Hematopoietic multipotent progenitor cell treated with erythropoietin and hydrocortisone succinate and interleukin-3 and kit ligand, for 17 days (in vitro differentiated cells): ENCODE measurements at places on chromosomes 5 and 9.

DNA sequence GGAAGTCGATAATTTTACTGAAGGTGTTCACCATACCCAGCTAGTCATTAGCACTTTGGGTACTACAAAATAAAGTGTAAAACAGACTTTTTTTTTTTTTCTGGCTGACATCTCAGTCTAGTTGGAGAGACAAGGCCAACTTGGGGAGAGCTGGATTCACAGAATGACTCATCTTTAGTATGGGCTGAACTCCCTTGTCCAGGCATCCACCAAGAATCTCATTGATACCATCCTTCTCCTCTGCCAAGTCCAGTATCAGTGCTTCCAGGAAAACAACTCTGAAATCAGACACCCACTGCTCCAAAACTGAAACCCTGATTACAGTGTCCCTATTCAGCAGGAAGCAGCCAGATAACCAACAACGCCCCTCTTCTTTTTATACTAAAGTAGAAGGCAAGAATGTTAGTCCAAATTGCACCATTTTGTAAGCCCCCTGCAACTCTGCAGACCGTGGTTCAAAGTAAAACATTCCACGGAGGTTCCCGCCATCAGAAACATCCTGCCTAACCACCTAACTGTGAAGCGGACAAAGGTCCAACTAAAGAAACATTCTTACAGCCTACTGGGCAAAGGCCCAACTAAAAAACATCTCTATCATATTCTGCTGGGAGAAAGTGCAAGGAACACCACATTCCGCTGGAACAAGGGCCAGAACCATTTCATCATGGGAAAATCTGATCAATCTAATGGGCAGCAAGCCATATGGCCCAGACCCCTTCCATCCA is 728.2 kb downstream of the BRINP1 start:
- DNase-seq, result no peak

- no peak for DNase-seq
Observed at GRCh38 chr5:149002053-149002452, 60.8 kb downstream of the SH3TC2 start.

DNA sequence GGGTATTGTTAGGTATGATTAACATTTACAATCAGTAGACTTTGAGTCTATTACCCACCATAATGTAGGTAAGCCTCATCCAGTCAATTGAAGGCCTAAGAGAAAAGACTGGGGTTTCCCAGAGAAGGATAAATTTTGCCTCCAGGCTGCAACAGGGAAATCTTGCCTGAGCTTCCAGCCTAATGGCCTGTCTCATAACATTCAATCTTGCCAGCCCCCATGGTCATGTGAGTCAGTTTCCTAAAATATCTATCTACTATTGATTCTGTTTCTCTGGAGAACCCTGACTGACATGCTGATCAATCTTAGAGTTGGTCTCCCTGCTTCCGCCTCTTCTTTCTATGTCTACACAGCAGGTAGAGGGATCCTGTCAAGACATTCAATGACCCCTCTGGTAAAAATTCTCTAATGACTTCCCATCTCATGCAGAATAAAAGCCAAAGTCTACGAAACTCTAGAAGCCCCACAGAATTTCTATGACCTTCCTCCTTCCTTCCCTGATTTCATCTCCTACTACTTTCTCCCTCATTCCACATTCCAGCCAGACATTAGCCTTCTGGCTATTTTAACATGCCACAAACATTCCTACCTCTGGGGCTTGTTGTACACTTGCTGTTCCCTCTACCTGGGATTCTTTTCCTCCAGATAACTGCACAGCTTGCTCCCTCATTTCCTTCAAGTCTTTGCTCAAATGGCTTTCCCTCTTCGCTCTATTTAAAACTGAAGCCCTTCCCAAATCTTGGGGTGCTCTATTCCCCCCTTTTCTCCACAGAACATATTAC is 60.2 kb downstream of the FBXW11 start:
- no peak for DNase-seq

GRCh38 chr5:160173-160510 is 31.2 kb upstream of the LRRC14B start:
- DNase-seq, result no peak

DNA sequence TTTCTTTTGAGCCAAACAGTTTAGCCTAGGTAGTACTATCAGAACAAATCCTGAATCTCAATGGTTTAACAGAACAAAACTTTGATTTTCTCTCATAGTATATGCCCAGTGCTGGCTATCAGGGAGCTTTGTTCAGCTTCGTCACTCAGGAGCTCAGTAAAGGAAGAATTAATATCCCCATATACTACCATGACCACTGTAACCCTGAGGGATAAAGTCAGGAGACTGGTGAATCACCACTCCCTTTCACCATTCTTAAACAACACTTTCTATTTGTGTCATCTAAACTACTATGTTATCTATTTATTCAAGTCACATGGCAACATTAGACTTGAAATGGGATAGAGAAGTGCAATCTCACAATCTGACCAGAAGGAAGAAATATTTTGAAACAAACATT is 522.6 kb upstream of the COX7C start:
- DNase-seq, result no peak

- DNase-seq, result no peak
Observed at GRCh38 chr9:77951369-77951768, 80.2 kb downstream of the GNAQ start.

- no peak for DNase-seq
Observed at GRCh38 chr5:77101298-77101697, 14.2 kb upstream of the ZBED3 start.

DNA sequence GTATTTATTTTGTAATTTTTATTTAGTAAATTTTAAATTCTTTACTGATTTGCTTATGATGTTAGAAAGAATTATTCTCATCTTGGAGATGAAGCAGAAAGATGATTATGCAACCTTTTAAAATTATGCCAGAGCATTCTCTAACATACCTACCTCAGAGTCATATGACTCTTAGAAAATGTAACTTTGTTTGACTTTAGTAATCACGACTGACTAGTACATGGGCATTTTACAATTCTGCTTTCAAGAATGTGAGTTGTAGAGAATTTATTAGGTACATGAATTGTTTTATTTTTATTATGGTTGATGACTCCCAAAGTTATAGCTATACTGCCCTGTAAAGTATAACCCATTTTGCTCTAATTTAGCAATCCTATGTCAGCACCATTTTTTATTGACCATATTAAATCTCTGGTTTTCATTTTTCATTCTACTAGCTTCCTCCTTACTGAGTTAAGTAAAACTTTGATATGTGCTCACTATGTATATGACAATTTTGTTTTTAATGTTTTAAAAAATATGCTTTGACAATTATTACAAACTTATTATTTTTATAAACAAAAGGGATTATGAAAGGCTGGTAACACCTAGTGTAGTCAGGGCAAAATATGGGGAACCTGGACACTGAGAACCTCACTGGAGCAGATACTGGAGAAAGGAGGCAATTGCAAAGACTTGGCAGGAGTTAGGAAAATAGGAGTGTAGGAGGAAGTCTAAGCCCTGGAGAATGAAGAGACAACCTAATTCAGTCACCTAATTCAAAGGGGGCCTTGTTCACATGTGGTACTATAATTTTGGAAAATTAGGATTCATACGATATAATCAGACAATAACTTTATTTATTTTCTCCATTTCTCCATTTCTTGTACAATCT is 249.7 kb upstream of the DAB2 start:
- no peak for DNase-seq

GRCh38 chr5:134502259-134502658 is 23.2 kb upstream of the JADE2 start:
- DNase-seq, result no peak

- DNase-seq, result no peak
Observed at GRCh38 chr9:78365748-78366697, 69.1 kb downstream of the PSAT1 start.

GRCh38 chr9:136820971-136821825 is 13.4 kb downstream of the RABL6 start:
- no peak for DNase-seq

GRCh38 chr5:126846744-126847455 is 70.0 kb downstream of the LMNB1 start:
- no peak for DNase-seq

- no peak for DNase-seq
Observed at GRCh38 chr5:178649580-178649979, 22.7 kb upstream of the CLK4 start.

- DNase-seq, result no peak
Observed at GRCh38 chr9:29214154-29214689, 1640.9 kb upstream of the C9orf72 start.

DNA sequence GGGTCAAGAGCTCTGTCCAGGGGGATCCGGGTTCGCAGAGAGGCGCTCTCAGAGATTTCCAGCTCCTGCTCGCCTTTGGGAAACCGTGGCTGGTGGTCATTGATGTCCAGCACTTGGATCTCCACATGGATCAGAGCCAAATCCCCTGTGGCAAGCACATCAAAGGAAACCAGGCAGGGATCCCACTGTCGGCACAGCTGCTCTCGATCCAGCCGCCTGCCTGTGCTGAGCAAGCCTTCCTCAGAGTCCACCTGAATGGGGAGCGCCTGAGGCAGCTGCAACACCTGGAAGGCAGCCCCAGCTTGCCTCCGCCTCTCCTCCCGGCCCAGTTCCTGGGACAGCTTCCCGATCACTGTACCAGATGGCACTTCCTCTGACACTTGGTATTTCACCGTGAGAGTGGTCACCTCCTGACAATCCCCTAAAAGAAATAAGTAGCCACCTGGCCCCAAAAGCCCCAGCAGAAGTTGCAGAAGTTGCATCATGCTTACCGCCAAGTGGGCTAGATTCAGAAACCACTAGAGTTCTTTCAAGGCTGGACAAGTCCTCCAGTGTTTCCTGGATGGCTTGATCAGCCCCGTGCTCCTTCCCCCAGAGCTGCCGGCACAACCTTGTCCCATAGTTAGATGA is 520 bp downstream of the PCDH12 start:
- no peak for DNase-seq

GRCh38 chr9:82805027-82805426 is 257.9 kb downstream of the RASEF start:
- no peak for DNase-seq

DNA sequence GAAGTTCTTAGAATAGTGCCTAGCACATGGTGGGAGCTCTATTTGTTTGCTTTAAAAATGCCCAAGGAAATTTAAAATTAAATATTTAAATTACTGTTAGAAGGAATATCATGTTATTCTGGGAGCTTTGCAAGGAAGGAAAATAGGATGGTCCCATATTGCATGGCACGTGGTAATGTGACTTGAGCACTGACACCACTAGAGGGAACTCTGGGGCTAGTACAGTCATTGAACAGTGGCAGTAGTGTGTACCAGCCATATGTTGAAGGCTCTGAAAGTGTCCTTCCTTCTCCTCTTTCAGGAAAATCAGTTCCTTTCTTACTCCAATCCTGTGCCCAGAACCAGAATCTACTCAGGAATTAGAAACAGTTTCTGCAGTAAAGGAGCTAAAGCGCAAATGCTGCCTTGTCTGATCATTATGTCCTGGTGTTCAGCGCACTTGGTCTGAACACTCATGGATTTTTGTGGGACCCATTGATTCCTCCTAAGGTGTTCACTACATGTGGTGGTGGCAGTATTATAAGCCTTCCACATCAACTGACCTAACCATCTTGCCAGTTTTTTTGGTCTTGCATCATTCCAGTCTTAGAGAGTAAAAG is 54.1 kb downstream of the GDA start:
- peak; percentile 8 for DNase-seq
